SJCRH30 (cell line): ENCODE measurements at places on chromosomes 5 and 9. TPM values are rescaled to one million over a fixed set of nuclear protein-coding genes. Genes with fewer than 3 reads are reported as not detected.

DNA sequence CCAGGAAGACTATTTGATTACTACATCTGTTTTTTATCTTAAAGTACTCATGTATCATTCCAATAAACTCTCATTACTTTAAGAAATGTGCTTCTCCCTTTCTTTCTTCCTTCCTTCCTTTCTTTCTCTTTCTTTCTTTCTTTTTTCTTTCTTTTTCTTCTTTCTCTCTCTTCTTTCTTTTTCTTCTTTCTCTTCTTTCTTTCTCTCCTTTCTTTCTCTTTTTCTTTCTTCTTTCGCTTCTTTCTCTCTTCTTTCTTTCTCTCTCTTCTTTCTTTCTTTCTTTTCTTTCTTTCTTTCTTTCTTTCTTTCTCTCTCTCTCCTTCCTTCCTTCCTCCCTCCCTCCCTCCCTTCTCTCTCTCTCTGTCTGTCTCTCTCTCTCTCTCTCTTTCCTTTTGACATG is 298.6 kb upstream of the ANKH start:
- no peaks in the 10 kb centered on the region for H3K27me3 ChIP-seq
- no peak overlapping the region for H3K27ac ChIP-seq
- H3K4me1 ChIP-seq, result no peaks in the 10 kb centered on the region
- DNase-seq, result no peak
- H3K36me3 ChIP-seq, result no peaks in the 10 kb centered on the region

DNA sequence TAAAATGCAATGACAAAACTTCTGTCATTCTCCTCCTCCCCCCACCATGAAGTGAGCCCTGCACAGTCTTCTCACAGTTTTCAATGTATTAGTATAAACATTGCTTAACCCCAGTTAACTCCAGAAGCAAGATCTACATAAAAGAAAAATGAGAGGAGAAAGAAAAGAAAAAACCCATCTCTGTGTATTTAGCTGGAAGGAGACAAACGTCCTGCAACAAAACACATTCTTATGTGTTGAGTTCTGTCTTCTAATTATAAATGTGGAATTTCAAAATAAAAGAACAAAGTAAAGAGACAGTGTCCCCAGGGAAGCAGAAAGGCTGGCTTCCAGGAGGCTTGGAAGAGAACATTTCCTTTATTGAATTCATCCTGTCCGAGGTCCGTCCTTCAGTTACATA is 491.9 kb upstream of the TUSC1 start:
- no peak overlapping the region for H3K4me3 ChIP-seq
- no peaks in the 10 kb centered on the region for H3K4me1 ChIP-seq
- H3K36me3 ChIP-seq, result no peaks in the 10 kb centered on the region

MYOT gene
- not detected in 2 replicates for total RNA-seq

OTULIN gene
- 16.9 and 18.2 TPM in 2 replicates for total RNA-seq
